ENCODE measurements at places on chromosomes 7 and 10.

DNA sequence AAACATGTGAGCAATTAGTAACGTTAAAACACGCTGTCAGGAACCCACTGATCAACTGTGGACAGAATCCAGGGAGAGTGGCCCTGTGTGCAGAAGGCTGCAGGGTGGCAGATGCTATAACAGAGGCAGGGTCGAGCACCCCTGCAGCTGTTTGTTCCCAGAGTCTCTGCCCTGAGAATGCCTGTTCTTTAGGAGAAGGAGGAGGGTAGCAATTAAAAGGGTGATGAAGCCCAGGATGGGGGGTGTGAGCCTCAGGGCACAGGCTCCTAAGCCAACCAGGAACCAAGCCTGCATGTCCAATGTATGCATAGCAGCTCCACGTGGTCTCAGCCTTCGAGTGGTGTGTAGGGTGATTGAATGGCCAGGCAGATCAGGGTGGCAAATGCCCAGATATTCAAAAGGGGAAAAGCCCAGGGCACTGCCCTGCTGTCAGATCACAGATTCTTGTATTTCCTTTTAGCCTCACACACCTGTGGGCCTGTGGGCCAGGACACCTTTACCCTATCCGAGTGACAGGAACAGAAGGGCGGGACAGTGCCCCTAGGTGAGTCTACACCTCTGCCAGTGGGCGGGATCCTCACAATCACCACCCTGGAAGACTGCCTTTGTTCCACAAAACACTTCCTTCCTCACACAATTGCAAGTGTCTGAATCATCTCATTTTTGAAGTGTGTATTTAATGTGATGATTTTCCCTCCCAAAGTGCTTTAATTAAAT lies 7.3 kb downstream of the WDFY4 start:
- no peak for DNase-seq

DNA sequence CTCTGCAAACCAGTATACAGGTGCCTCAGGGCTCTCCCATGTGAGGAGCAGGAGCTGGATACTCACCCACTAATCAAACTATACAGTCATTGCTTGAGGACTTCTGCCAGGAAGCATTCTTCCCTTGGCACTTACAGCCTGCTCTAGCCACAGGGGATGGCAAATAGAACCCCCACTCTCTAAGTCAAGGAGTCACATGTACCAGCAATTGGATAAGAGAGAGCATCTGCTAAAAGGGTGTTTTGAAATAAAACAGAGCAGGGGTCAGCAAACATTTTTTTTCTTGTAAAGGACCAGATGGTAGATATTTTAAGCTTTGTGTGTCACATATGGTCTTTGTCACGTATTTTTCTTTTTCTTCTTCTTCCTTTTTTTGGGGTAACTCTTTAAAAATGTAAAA lies 865.2 kb upstream of the GHITM start:
- no peak for DNase-seq

DNA sequence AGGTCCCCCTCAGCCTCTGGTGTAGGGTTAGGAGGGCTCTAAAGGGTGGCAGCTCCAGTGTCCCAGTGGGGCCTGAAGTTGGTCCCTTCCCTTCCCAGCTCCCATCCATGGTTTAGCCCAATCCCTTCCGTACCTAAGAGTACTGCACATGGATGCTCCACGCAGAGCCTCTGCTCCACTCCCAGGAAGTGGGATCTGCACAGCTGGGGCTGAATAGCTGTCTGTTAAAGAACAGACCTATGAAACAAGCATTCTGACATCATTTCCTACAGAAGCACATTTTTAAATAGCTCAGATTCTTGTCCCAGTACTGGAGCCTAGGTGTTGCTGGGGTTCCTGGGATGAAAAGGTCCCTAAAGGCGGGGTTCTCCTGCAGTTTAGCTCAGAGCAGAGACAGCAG lies 135.9 kb downstream of the ZMYND11 start:
- DNase-seq = no peak

DNA sequence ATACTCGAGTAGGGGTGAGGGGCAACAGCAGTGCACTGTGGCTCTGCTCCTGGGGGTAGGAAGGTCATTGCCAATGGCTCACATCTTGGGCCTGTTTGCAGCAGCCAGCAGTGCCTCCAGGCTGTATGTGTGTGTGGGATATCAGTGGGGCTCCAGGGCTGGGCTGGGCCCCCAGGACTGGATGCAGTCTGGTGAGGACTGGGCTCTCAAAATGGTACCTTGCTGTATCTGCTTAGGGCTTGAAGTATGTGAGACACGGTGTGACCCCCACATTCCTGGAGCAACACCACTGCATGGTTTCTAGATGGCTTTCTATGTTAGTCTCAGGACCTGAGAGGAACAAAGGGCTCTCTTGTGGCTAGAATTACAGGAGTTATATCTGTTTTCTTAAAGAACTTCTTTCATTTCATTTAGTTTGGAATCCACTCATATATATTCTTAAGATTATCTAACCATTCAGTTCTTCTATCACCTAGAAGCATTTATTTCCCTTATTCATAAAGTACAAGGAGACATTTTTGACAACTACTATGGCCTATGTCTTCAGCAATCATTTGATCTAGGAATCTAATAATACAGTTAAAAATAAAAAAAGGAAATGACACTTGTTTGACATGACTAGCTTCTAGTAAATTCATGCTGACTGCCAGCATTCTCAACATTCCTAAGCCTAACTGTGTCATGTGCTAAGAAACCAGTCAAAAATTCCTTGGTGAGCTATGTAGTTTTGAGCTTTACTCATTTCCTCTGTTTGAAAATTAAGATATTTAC lies 443.2 kb upstream of the SEMA3A start:
- DNase-seq = no peak

- DNase-seq = no peak
Observed at GRCh38 chr7:102432442-102433218, 745 bp upstream of the ORAI2 start.

DNA sequence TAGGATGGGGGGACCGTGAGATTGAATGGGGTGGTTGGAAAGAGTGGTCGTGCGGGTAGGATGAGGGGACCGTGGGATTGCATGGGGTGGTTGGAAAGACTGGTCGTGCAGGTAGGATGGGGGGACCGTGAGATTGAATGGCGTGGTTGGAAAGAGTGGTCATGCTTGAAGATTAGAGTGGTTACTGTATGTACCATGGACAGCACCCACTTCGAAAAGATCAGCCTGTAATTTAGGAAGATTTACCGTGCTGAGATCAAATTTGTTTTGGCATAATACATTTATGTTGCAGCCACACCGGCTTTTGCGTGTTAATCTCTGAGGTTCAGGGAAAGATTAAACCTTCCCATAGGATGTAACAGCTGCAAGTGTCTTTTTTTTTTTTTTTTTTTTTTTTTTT lies 495.2 kb upstream of the ADARB2 start:
- no peak for DNase-seq

DNA sequence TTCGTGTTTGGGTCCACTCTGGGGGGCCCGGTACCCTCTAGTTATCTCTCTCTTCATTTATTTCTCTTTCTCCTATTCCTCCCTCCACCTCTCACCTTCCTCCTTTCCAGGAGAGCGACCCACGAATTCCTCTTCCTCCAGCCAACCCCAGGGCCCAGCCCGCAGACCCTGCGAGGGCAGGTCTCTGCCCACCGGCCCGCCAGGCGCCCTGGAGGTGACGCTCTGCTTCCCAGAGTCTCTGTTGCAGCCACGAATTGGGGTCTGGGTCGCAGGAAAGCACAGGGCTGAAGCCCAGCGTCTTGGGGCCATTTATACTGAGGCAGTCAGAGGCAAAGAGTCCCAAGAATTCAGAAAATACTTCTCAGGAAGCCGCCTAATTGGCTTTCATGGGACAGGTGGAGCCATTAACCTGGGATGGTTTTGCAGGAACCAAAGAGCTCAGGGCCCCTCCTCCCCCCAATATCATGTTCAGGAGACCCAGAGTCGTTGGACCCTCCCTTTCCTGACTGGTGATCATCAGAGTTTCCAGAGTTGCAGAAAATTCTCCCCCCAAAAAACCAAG lies 2.7 kb upstream of the EN2 start:
- no peak for DNase-seq

GRCh38 chr7:82105463-82105862 lies 335.6 kb upstream of the HGF start:
- no peak for DNase-seq

Data from stimulated activated CD8-positive, alpha-beta memory T cell treated with anti-CD3 and anti-CD28 coated beads, Interleukin-7, amount 100 ng/mL, for 4 hours (primary cell).